ENCODE measurements at places on chromosomes 1 and 21.
A peak's percentile ranks its signal among the peaks of the same experiment; 100 is the strongest.

DNA sequence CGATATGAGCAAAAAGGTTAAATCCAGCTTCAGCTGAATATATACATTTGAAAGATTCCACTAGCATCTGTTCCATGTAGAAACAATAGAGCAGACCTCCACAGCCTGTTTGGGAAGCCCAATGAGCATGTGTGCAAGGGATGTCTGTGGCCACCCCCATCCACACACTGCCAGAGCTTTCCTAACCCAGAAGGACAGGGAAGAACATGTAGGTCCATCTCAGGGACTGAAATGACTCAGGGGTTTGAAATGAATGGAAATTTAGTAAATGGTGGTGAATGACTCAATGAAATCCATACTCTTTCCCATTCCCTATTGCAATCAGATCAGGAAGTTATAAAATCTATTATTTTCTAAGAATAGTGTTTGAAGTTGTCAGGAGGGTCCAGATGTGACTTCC is 397.2 kb downstream of the DUSP10 start:
- H3K4me3 ChIP-seq = no peak overlapping the region
- no peaks in the 10 kb centered on the region for H3K36me3 ChIP-seq
- no peak overlapping the region for H3K27ac ChIP-seq
- no peak for DNase-seq
- H3K4me1 ChIP-seq = no peaks in the 10 kb centered on the region
- H3K27me3 ChIP-seq = no peaks in the 10 kb centered on the region

DNA sequence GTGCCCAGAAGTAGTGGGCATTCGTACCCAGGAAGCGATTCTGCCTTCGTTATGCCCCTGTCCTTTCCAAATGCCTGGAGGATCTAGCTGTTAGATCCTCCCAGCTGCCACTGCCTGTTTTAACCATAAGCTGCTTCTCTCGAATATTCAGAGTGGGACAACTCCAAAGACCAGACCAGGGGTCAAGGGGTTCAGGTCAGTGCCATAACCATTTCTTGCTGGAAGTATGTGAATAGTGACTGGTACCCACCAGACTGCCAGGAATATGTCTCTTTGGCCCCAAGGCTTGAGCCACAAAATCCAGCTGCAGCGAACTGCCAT is 914 bp upstream of the MTF1 start:
- no peak overlapping the region for H3K4me3 ChIP-seq
- no peak for DNase-seq
- peak overlapping the region; percentile 93 for H3K27ac ChIP-seq
- no peaks in the 10 kb centered on the region for H3K27me3 ChIP-seq
- peaks cover 26% of the 10 kb centered on the region for H3K4me1 ChIP-seq

DNA sequence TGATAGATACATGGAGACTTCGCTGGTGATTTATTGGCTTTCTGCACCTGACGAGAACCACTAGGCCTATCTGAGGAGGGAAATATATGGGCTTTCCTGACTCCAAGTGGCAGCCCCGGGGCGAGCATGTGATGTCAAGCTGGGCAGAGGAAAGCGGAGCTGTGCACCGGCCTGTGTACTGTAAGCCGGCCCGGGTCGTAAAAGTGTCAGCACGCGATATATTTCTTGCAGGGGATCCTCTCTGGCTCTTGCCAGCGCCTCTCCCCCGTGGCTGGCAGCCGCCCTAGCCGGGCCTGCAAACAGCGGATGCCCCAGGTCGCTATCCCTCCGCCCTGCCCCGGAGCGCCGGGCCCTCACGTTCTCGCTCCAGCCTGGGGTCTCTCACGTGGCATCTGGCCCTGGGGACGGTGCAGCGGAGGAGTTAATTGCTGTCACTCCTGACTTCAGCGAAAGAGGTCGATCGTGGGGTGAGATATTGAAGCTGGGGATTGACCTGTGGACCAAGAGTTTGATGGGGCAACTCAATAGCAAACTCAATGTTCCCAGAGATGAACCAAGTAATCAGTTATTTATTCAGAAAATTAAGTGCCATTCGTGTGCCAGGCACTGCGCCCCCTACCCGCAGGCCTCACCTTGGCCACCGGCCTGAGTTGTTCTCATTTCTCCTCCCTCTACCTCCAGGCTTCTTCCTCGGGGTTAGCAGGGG is 41.0 kb upstream of the HAO2 start:
- no peaks in the 10 kb centered on the region for H3K27me3 ChIP-seq
- H3K4me3 ChIP-seq = peak overlapping the region; percentile 44

DNA sequence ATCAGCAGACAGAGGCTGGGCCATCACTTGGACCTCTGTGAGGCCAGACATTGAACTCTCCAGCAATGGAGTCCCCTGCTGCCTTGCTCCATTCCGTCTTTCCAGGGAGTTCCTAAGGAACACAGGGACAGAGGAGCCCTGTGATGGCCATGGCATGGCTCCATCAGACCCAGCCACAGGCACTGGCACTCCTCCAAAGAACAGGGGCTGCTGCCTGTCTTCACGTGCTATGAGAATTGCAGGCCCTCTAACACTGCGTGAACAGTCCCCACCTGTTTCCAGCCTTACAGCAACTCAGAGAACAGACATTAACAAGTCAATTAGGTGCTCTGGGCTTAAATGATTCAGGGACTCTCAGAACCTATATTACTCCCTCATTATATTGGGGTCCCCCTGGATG is 140.8 kb downstream of the ASTN1 start:
- no peaks in the 10 kb centered on the region for H3K36me3 ChIP-seq
- no peaks in the 10 kb centered on the region for H3K27me3 ChIP-seq
- H3K4me1 ChIP-seq = no peaks in the 10 kb centered on the region
- H3K27ac ChIP-seq = no peak overlapping the region

DNA sequence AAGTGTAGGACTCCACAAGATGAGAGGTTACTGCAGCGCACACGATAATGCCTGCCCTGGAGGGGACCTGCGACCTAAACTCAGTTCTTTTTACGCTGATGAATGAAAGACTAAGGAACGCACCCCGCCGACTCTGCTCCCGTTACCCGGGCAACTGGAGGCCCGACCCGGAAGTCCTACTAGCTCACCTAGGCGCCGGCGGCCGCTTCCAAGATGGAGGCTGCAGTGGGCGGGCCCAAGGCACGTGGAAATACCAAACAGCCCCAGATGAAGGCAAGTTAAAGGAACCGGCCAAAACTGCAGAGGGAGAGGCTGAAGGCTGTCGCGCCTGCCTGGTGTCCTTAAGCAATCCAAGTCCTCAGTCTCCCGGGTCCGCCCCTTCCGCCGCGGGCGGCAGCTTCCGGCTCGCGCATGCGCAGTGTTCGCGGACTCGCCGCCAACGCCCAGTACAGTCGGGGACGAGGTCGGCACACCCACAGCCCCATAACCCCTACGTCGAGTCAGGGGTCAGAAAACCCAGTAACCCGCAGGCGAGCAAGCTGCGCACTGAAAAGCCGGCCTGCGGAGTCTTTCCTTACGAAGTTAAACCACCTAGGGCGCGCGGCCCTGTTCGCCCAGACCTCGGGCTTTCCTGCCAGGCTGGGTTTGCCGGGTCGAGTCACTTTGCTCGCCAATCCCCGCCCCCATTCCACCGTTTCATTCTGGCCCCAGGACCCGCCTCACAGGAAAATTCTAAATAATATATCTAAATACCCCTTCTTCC is at the start of gene SETD4:
SETD4 (minus strand) TSS at position 368 of the 763 bp plus-strand sequence. CDS start 1,638 bp downstream, outside the sequence.
- H3K27me3 ChIP-seq = no peaks in the 10 kb centered on the region
- H3K36me3 ChIP-seq = peaks cover 16% of the 10 kb centered on the region
- H3K4me3 ChIP-seq = peak within 1 kb of the TSS; percentile 89
- H3K27ac ChIP-seq = peak within 1 kb of the TSS; percentile 89
- DNase-seq = peak; percentile 99

- DNase-seq = no peak
- no peak overlapping the region for H3K27ac ChIP-seq
- H3K36me3 ChIP-seq = no peaks in the 10 kb centered on the region
- H3K27me3 ChIP-seq = no peaks in the 10 kb centered on the region
Observed at GRCh38 chr1:17671741-17672140, 83.4 kb upstream of the ACTL8 start.
